MCF 10A (cell line): ENCODE measurements at places on chromosomes 7 and 10.

GRCh38 chr10:49735848-49736563, 26.1 kb downstream of the OGDHL start:
- no peak overlapping the region for H3K4me3 ChIP-seq
- peaks cover 6% of the 10 kb centered on the region for H3K4me1 ChIP-seq
- no peaks in the 10 kb centered on the region for H3K27me3 ChIP-seq
- H3K27ac ChIP-seq = no peak overlapping the region
- peaks cover 5% of the 10 kb centered on the region for H3K36me3 ChIP-seq
- DNase-seq = no peak

- no peaks in the 10 kb centered on the region for H3K36me3 ChIP-seq
- no peak overlapping the region for H3K4me3 ChIP-seq
- H3K4me1 ChIP-seq = no peaks in the 10 kb centered on the region
- no peaks in the 10 kb centered on the region for H3K27me3 ChIP-seq
- DNase-seq = no peak
These were observed 357.1 kb downstream of the TCERG1L start for GRCh38 chr10:130954326-130954905.

DNA sequence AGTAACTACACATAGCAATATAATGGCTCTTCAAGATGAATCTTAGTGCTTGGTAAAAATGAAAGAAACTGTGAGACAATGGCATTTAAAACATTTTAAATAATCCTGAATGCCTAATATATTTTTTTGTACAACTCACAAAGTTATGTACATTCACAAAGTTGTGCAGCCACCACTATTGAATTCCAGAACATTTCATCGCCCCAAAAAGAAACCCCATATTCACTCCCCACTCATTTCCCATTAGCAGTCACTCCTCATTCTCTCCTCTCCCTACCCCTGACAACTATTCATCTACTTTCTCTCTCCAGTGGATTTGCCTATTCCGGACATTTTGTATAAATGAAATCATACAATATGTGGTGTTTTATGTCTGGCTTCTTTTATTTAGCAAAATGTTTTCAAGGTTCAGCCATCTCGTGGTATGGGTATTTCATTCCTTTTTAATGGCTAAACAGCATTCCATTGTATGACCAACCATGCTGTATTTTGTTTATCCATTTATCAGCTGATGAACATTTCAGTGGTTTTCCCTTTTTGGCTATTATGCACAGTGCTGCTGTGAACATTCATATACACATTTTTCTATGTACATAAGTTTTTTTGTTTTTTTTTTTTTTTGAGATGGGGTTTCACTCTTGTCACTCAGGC, 34.7 kb downstream of the ENTPD7 start:
- no peak overlapping the region for H3K27ac ChIP-seq
- H3K27me3 ChIP-seq = no peaks in the 10 kb centered on the region
- H3K36me3 ChIP-seq = peaks cover 84% of the 10 kb centered on the region

DNA sequence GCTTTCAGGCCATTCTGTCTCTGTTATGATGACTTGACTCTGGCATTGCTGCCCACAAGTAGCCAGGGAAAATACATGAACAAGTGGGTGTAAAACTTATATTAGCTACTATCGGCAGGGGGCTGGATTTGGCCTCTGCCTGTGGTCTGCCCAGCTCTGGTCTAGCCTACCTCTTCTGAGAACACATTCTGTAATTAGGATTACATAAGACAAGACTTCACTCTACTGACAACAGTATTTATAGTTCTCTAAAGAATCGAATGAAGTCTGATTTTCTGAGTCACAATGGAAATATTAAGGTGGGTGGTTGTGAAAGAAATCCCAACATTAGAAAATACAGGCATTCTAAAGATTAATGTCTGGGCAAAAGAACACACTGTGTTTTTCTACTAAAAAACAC, 55.5 kb downstream of the DLD start:
- H3K36me3 ChIP-seq = no peaks in the 10 kb centered on the region
- H3K27me3 ChIP-seq = no peaks in the 10 kb centered on the region
- H3K4me1 ChIP-seq = peaks cover 42% of the 10 kb centered on the region
- H3K4me3 ChIP-seq = no peak overlapping the region
- H3K27ac ChIP-seq = peak overlapping the region; percentile 85
- DNase-seq = peak; percentile 58

DNA sequence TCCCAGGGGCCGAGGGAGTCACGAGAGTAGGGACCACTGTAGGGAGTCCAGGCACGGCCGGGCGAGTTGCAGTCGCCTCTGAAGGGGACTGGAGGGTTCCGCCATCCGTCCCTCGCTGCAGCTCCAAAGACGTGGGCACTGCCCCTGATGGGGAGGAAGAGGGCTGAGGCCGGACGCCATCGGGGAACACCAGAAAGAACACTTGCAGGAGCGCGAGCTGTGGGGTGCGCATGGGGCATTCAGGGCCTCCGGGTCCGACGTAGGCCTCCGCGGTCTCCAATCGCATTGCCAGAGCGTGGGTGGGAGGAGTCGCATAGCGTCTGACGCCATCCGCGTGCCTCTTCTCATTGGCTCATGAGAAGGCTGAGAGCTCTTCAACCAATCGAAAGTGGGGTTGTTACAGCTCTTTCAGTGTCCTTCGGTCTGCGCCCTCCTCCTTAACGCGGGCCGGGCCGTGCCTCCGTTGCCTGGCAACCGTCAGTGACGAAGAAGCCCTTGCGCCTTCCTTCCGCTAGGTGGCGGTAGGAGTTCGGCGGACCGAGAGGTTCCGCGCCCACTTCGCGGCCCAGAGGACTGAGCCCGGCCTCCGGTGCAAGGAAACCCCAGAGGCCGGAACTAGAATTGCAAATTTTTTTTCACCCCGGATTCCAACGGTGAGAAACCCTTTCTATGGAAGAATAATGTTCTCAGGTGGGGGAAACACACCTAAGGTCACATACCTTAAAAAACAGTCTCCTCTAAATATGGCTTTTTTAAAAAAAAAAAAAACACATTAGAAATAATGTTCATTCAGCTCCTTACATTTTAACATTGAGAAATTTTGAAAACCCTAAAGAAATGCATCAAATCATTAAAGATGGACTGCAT, at the start of gene TCTN3:
Gene TCTN3, minus strand, starts transcription at position 260 of the 867 bp plus-strand sequence. Its CDS starts 28 bp downstream, at position 232.
- no peaks in the 10 kb centered on the region for H3K27me3 ChIP-seq
- H3K27ac ChIP-seq = peak within 1 kb of the TSS; percentile 98
- peaks cover 23% of the 10 kb centered on the region for H3K4me1 ChIP-seq
- peak; percentile 100 for DNase-seq
- H3K4me3 ChIP-seq = peak within 1 kb of the TSS; percentile 99

DNA sequence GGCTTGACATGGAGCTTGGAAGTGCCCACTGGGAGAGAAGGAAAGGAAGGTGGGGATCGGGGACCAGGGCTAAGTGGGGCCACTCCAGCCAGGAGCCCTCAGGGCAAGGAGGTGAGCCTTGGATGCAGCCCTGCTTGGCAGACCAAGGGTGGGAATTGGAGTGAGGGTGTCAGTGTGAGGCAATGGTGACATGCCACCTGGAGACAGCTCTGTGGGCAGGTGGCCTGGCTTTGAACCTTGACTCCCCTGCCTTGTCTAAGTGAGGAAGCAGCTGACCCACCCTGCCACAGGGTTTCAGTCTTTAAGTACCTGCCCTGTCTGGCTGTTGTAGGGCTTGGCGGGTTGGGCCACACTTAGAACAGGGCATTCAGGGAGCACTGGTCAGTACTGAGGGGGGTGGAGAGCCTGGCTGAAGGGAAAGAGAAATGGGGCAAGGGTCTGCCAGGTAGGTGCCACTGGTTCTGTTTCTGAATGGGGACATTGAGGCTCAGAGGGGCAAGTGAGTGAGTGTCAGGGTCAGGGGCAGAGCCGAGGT, 4.8 kb downstream of the RAMP3 start:
- no peak overlapping the region for H3K27ac ChIP-seq
- no peak overlapping the region for H3K4me3 ChIP-seq
- H3K4me1 ChIP-seq = no peaks in the 10 kb centered on the region
- no peaks in the 10 kb centered on the region for H3K36me3 ChIP-seq
